ENCODE measurements at places on chromosomes 1 and 21.

DNA sequence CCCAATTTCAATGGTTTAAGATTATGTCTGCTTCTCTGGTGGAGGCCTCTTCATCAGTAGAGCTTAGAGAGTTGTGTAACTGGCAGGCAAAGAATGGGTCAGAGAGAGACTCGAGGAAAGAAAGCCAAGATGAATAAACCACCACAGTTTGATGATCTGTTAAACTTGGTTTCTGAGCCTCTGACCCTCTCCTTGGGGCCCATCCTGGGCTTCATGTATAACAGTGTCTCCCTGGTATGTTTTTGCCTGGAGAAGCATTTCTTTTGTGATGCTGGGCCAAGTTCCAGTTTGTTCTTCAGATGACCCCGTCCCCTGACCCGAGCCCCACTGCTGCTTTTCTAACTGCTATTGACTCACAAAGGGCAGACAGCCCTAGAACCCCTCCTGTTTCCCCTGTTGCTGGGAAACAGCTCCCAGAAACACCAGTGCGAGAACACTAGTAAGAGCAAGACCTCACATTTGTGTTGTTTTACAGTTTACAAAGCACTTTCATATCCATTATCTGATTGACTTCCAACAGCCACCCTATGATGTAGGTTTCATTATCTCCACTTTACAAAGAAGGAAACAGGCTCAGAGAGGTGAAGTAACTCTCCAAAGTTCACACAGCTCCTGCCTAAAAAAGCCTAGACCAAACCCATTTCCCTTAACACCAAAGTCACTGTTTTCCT is 9.0 kb downstream of the CD2 start:
- DNase-seq = no peak

GRCh38 chr21:33872881-33873515 is 42.6 kb downstream of the ATP5PO start:
- no peak for DNase-seq

DNA sequence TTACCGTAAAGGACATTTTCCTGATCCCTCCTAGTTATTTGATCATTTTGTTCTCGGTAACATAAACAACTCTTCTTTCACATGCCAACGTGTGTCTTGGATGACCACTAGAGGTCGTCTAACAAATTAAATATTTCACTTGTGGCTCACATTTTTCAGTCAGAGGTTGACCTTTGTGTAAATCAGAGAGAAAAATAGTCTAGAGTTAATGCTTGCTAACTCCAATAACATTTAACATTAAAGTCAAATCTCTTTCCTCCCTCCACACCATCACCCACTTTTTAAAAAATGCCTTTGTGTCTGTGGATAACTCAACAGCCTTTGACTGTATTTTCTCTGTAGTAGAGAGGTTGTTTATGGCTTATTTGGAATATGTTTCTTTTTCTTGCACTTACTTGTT is 220.5 kb upstream of the B3GALT2 start:
- no peak for DNase-seq

GRCh38 chr1:34840426-34840825 is 19.1 kb downstream of the SMIM12 start:
- DNase-seq = no peak

DNA sequence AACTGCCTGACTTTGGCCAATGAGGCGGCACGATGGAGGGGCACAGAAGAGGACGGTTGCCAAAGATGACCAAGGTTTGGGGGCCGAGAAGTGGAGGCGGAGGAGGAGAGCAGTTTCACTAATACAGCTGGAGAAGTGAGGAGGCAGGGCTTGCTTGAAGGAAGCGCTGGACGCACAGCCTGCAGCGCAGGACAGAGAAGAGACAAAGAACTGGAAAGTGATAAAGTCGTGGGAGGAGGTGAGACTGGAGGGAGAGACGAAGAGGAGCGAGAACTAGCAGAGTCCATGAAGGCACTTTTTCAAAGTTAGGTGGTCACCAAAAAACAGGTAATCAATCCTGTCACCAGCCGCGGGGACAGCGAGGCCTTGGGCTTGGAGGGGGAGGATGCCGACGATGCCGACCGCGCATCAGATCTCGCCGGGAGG is 771 bp downstream of the PACC1 start:
- no peak for DNase-seq

DNA sequence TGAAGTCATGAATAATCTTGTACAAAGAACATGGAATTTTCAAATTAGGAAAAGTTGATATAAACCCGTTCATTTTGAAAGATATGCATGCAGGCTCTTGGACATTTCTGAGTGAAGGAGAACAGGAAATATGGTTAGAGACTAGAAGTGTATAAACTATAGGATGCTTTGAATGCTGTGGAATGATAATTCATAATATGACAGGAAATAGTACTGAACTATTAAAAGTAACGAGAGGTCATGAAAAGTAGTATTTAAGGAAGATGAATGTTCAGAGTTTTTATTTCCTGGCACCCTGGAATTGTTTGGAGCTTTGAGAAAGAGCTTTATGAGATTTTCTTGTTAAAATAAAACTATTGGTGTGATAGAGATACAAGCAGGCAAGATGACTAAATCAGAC is 18.7 kb upstream of the CRB1 start:
- DNase-seq = no peak

DNA sequence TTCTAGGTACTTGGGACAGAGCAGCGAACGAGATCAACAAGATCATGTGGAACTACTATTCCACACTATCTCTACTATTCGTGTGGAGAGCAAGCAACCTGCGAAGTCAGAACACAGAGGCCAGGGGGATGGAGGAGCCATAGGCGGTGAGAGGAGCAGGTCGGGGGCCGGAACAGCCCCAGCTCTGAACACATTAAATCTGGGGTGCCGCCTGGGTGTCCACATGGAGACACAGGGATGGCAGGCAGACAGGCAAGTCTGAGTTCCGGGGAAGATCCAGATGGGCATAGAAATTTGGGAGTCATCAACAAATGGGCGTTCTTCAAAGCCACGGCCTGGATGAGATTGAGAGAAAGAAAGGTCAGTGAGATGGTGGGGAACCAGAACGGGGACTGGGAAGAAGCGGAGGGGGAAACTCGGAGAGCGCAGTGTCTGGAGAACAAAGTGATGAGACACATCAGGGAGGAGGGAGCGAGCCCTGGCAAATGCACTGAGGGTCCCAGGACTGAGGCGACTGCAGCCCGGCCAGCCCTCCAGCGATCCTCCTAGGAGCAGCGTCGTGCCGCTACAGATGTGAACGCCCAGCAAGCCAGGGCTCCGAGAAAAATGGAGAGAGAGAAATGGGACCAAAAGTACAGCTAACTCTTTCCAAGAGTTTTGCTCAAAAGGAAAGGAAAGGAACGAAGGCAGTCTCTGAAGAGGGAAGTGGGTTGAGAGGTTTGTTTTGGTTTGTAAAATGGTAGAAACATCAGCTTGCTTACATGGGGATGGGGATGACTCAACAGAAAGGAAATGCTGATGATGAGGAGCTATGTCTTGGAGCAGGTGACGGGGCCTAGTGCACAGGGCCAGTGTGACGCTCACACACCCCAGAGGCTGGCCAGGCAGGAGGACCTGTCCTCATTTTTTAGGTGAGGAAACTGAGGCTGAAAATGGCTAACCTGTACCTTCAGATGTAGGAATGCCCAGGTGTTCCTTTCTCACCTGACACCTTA is 84.5 kb downstream of the GLIS1 start:
- no peak for DNase-seq

DNA sequence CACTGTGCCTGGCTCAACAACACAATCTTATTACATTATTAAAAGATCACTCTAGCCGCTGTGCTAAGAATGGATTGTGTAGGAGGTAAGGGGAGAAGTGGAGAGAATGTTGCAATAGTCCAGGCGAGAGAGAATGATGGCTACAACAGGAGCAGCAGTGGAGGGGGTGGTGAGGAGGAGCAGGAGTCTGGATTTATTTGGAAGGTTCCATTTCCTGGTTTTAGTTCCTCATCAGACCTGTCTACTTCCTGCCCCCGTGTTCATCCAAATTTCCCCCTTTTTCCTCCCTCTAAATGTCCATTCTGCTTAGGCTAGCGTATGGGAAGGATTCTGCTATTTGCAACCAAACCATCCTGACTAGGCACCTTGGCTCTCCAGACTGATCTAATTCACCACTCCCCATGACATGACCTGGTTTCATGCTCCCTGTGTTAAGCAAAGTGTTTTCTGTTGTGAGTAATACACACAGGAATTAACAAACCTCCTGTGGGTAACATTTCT is 35.1 kb upstream of the EYA3 start:
- DNase-seq = no peak
